ENCODE measurements at places on chromosomes 16 and 17.
A peak's percentile ranks its signal among the peaks of the same experiment; 100 is the strongest.

DNA sequence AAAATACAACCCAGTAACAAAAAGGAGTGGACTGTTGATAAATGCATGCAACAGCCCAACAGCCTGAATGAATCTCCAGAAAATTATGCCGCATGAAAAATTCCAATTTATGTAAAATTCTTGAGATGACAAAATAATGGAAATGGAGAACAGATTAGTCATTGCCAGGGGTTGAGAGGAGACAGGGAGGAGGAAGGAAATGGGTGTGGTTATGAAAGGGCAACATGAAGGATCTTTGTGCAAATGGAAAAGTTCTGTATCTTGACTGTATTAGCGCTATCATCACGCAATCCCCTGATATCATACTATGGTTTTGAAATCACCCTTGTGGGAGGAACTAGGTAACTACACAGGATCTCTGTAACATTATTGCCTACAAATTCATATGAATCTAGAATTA, 1058.3 kb upstream of the RBFOX1 start:
- no peak for DNase-seq

DNA sequence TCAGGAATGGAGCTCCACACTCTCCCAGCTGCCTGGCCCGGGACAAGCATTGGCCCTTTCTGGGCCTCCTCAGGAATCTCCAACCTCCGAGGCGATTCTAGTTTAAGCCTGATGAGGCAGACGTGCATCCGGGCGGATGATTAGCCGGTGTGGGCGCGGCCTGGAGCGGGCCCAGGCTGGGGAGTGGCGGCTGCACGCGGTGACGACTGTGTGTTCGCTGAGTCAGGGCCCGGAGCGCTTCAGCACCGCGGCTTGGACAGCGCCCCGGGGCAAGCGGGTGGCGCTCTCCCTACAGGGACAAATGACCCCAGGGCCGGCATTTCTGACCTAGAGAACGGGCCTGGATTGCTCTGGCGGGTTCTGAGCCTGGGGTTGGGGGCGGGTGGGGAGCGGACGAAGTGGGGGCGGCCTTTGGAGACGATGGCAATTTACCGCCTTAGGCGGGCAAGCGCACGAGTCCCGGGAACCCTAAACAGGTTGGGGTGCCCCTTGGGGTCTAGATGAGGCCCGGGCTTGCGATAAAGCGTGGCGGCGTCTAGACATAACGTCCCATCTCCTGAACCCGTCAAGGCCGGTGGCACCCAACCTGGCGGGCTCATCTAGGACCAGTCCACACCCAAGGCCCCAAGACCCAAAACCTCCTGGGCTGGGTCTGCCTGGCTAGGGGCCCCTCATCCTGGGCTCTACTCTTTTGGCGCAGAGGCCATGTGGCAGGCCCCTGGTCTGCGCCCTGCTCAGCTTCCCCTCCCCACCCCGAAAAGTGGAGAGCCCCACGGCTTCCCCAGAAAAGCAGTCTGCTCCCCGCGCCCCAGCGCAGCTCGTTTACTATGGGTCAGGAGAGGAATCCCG, 22.3 kb upstream of the ZNHIT3 start:
- DNase-seq: peak; percentile 69

- peak; percentile 76 for DNase-seq
These were observed 994 bp downstream of the PITPNA start for GRCh38 chr17:1561420-1562175.

- DNase-seq: no peak
These were observed 12.8 kb downstream of the GOSR2 start for GRCh38 chr17:46935658-46936266.

DNA sequence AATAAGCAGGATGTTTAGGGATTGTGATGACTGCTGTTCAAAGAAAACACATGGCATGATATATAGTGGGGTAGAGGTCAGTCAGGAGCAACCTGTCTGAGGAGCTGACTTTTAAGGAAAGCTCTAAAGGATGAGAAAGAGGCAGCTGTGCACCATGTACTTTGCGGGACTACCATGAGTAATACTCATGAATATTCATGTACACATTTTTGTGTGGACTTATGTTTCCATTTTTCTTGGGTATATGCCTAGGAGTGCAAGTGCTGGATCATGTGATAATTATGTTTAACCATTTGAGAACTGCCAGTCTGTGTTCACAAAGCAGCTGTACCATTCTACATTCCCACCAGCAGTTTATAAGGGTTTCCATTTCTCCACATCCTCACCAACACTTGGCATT, 35.8 kb downstream of the BEAN1 start:
- no peak for DNase-seq

- DNase-seq: no peak
These were observed 225.9 kb upstream of the GOT2 start for GRCh38 chr16:58960034-58960433.

DNA sequence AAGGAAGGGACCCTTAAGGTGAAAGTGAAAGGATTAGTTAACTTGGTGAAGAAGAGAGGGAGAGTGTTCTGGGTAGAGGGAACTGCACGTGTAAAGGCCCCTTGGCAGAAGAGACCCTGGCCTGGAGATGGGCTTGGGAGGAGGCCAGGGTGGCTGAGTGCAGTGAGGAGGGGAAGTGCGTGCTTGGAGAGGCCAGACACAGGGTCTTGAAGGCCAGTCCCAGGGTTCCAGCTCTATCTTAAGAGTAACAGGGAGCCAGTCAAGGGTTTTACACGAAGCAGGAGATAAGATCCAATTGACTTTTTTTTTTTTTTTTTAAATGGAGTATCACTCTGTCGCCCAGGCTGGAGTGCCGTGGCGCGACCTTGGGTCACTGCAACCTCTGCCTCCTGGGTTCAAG, 15.2 kb upstream of the DOK4 start:
- no peak for DNase-seq

- DNase-seq: no peak
These were observed 26.0 kb downstream of the SNX29 start for GRCh38 chr16:12002447-12003006.

- DNase-seq: no peak
These were observed 34.1 kb upstream of the WWOX start for GRCh38 chr16:78065319-78065718.

GRCh38 chr17:32127158-32127897, 15.0 kb upstream of the RHOT1 start:
- DNase-seq: peak; percentile 90

GRCh38 chr17:55655777-55656176, 66.9 kb downstream of the TMEM100 start:
- no peak for DNase-seq

- no peak for DNase-seq
These were observed 887 bp upstream of the EVI2B start for GRCh38 chr17:31314782-31315100.

DNA sequence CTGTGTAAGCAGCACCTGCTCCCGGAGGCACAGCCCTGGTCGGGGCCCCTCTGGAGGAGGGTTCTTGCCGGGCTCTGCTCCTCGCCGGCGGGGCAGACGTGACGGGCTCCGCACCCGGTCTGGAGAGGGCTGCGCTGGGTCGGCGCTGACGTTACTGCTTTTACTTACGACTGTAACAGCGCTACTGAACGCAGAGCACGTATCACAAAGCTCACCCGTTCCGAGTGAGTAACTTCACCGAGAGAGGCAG, 1.3 kb upstream of the RAB40C start:
- DNase-seq: peak; percentile 83

- no peak for DNase-seq
These were observed 5.0 kb upstream of the RPH3AL start for GRCh38 chr17:357644-358043.

GRCh38 chr17:2338315-2338657, 985 bp downstream of the SGSM2 start:
- DNase-seq: peak; percentile 29

GRCh38 chr16:21642861-21643260, 9.5 kb downstream of the IGSF6 start:
- no peak for DNase-seq

GRCh38 chr16:5005916-5006315, 27.8 kb downstream of the NAGPA start:
- DNase-seq: no peak

DNA sequence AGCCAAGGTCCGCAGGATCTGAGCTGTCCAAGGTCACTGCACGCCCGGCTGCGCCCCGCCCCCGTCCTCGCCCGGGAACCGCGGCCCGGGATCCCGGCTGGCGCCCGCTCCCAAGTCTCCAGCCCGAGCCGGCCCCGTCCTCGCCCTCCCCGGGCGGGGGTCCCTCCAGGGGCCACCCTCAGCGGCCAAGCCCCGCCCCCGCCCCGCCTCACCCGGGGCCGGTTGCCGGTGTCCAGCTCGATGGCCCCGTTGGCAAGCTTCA, 216 bp downstream of the VPS9D1 start:
- DNase-seq: no peak

GRCh38 chr17:83186751-83187421, 107.5 kb downstream of the METRNL start:
- no peak for DNase-seq

- peak; percentile 73 for DNase-seq
These were observed 27.2 kb upstream of the SHISA9 start for GRCh38 chr16:12874186-12874585.

DNA sequence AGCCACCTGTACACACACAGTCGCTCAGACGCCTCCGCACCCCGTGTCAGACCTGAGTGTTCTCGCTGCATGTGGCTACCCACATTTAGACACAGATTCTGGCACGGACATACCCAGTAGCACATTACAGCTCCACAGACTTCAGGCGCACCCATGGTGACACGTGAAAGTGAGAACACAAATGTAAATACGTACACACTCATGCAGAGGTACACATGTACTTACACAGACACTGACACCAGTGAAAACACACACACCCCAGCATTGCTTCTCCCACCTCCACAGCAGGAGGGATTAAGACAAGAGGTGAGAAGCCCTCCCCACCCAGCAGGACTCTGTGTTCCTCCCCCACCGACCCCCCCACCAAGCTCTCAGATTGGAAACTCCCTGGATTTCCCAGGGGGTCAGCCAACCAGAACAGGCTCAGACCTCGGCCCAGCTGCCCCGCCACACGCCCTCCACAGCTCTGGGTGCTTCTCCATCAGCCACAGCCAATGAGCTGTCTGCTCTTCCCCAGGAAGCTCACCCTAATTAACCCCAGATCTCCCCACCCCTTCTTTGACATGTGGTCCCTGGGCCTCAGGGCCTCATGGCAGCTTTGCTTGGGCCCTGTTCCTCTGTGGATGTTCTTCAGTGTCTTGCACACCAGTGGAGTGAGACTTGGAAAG, 5.3 kb upstream of the FOXN1 start:
- no peak for DNase-seq

DNA sequence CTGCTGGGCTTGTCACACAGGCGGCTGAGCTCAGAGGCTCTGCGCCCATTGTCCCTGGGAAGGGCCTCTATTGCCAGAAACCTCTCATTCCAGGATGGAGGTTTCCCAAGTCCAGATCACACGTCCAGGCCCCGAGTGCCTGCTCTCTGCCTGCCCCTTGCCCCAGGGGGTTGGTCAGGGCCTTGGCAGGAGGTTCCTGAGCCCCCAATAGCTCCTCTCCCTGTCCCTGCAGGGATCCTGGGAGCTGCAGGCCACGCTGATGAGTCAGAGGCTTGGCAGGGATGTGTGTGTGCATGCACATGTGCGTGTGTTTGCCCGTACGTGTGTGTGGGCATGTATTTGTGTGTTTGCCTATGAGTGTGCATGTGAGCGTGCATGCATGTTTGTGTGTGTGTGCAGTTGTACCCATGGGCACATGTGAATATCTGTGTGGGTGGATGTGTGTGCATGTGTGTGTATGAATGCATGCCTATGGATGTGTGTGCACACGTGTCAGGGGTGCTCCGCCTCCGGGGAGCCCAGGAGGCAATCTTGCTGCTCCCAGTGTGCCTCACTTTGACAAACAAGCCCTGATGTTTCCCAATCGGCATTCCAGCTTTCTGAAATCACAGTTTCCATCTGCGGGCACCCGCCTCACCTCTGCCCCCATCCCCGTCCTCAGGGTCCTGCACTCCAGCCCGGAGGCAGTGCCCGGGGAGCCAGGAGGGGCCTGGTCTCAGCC, 98.4 kb upstream of the GSE1 start:
- DNase-seq: peak; percentile 95

DNA sequence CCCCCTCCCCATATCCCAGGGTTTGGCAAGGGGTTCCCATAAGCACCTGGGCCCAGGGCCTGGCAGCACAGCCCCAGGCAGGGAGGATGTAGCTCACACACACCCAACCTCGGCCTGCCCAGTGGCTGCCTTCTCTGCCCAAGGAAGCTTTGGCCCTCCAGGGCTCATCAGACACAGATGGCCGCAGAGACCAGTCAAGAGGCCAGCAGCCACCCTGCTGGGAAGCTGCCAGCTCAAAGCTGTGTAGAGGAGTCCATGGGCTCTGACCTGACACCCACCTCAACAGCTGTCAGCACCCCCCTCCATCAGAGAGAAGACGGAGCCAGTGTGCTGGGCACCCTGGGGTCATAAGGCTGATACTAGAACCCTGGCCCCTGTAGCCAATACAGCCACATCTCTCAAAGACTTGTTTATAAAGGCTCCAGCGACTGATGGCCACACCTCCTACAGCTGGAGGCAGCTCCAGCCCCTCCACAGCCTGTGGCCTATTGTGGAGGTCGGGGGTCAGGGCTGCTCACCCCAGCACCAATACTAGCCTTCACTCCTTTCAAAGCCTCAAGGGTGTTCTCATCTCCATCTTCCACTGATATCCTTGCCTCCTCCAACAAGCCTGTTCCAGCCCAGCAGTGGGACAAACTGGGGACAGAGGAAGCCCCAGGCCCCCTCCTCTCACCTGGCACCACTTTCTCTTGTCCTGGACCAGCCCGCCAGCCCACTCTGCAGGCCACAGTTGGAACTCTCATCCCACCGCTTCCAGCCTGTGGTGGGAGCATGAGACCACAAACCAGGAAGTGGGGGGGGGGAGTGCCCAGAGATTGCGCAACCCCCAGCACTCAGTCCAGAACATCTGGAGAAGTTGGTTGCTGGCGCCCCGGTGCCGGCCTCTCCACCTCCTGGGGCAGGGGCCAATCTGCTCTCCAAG, 2.2 kb upstream of the MPG start:
- peak; percentile 93 for DNase-seq

GRCh38 chr17:76428511-76428910, 24.4 kb downstream of the UBE2O start:
- DNase-seq: no peak

DNA sequence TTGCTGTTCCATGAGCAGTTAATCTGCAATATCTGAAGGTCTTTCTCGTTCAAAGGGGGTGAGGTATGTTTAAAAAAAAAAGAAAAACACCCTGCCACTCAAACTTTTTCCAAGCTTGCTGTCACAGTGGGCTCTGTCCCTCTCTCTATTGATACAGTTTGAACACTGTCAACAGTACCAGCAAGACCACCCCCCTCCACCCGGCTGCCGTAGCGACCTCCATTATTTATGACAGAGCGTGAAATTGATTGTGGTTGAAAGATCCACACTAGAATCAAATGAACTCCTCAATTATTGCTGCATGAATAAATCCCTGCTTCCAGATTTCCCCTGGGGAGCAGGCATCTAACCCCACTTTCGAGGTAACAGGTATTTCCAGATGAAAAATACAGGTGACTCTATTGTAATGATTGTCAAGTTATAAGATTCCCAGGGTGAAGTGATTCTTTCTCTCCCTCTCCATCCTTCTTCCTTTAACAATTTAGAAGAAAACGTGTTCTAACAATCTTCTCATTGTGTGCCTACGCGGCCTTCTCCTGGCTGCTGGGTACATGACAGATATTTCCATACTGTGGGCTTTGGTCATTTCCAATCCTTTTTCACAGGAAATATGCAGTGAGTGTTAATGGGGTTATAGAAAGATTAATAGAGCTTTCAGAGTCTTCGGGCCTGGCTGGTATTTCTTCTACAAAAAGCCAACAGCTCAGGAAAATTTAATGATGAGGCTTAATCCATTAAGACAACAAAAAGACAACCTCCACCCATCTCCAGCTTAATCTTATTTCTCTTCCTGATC, 135.7 kb upstream of the C16orf82 start:
- DNase-seq: no peak

- DNase-seq: no peak
These were observed 5.8 kb downstream of the SEZ6L2 start for GRCh38 chr16:29893553-29893952.

GRCh38 chr17:48102798-48103715, 1.8 kb upstream of the CBX1 start:
- no peak for DNase-seq

Measured in adipocyte (in vitro differentiated cells).